ENCODE measurements at places on chromosomes 7 and 10.
A peak's percentile ranks its signal among the peaks of the same experiment; 100 is the strongest.

DNA sequence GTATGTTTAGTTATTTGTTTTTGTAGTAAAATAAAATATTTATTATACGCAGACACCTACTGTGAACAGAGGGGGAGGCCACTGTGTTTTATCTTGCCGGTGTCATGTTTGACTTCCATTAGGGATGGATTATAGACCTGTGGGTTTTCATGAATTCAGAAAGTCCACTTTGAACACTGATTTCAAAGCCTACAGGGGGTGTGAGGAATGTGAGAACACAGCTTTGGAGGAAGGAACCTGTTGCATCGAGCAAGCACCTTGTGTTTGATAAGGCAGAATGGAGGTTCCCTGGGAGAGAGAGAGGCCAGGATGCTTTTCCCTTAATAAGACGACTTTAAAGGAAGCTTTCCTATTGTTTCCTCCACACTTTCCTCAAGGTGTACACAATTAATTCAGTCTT lies 665.0 kb upstream of the MGMT start:
- no peak for DNase-seq

DNA sequence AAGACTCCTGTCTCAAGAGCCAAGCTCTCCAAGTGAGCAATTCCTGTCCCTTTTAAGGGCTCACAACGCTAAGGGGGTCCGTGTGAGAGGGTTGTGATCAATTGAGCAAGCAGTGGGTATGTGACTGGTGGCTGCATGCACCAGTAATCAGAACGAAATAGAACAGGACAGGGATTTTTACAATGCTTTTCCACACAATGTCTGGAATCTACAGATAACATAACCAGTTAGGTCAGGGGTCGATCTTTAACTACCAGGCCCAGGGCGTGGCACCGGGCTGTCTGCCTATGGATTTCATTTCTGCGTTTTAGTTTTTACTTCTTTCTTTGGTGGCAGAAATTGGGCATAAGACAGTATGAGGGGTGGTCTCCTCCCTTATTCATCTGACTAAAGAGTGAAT lies 54.9 kb upstream of the SP4 start:
- DNase-seq: no peak

GRCh38 chr10:123550675-123551096 lies 115.5 kb upstream of the GPR26 start:
- no peak for DNase-seq

DNA sequence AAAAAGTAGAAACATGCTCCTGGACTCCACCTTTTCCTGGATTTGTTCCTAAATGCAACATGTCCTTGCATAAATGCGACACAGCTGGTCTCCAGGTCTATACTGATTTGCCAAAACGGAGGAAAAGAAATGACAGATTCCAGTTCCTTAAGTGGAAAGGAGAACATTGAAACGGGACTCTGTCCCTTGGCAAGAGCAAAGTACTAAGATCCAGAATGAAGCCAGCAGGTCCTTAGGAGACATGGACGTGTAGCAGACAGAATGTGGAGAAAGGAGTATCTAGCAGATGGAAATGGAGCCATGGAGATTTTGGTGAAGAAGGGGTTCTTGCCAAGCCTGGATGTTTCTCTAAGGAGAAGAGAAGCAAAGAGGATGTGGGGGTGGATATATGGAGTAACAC lies 16.2 kb downstream of the PIP start:
- DNase-seq: no peak

- no peak for DNase-seq
Measured at GRCh38 chr7:78081344-78081743, 282.8 kb downstream of the PHTF2 start.

DNA sequence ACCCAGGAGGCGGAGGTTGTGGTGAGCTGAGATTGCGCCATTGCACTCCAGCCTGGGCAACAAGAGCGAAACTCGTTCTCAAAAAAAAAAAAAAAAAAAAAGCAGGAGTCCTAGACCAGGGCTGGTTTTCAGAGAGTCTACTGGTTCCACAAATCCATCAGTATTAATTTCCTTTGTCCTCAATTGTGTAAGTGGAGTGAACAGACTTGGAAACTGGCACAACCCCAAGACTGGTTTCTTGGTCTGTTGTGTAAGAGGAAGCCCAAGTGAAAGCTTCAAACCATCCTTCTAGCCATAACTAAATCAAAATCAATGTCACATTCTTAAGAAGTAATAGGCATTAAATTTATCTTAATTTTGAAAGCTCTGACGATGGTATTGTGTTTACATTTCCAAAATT lies 213.6 kb downstream of the DGKI start:
- DNase-seq: no peak

DNA sequence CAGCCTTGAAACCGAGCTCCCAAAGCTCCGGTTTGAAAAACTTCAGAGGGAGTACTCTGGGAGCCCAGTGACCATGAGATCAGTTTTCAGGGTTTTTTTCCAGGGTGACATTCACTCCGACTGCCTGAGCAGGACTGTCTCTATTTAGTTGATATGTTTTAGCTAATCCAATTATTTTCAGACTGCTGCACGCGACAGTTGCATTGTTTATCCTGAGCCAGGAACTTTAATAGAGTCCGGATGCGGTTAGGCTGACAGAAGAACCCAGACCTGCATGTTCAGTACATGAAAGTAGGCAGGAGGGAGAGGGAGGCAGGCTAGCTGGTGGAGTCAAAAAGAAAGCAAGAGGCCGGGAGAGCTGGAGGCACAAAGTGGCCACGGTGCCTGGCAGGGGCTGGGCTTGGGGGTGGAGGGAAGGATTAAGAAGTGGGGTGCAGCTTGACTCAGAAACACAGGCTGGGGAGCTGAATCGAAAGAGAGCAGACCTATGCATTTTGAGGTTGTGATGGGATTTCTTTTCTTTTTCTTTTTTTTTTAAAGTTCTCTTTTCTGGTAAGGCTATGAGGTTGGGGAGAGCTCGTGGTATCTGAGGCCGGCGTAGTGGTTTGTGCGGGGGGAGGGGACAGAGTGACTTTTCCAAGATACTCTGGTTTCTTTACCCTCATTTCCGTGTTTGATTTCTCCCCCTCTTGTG lies 5.7 kb downstream of the GATA3 start:
- no peak for DNase-seq

- DNase-seq: no peak
Measured at GRCh38 chr7:140672382-140673062, at the start of gene ADCK2. Gene ADCK2 (plus strand): TSS chr7:140672945. CDS start chr7:140673331, 386 bp downstream.

- DNase-seq: no peak
Measured at GRCh38 chr10:43058716-43059335, 18.0 kb upstream of the RET start.

- DNase-seq: no peak
Measured at GRCh38 chr10:25901199-25901598, 32.8 kb upstream of the MYO3A start.

DNA sequence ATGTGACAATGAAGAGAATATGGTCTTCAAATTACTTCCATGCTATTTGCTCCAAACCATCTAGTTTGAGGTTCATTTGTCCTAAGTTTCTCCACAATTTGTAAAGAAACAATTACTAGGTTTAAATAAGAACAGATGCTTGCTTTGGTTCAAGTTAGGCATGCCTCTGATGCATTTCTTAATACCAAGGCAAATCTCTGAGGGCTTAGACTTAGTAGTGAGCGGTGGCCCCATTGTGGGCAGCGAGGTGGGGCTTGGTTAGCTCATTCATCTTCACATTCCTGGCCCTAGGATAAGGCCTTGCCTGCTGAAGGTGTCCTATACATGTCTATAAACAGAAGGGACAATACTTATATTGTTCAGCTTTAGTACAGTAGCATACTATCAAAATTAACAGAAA lies 52.4 kb upstream of the RHEB start:
- no peak for DNase-seq

DNA sequence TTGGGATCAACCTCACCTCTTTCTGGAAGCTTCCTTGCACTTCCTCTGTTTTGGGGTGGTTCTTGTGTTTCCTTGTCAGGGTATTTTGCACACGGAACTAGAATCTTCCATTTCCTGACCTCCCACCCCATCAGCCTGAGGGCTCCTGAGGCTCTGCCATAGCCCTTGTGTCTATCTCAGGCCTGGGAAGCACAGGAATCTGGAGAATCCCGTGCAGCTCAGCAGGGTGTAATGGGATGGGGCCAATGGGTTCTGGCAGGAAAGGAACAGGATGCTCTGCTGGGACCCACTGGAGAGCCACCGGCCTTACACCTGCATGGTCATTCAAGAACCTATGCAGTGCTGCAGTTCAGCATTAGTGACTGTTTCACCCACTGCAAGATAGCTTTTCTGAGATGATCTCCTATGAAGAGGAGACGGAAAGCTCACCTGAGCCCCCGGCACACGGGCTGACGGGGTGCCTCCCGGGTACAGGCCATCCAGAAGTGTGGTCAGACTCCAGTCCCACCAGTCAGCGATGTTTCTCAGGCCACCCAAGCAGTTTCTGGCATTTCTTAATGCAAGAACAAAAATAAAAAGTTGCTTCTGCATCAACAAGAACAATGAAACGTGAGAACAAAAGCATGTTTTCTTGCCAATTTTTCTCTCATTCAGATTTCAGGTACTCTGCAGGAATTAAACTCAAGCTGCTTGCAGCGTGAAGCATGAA lies 133.2 kb downstream of the PKD1L1 start:
- no peak for DNase-seq

DNA sequence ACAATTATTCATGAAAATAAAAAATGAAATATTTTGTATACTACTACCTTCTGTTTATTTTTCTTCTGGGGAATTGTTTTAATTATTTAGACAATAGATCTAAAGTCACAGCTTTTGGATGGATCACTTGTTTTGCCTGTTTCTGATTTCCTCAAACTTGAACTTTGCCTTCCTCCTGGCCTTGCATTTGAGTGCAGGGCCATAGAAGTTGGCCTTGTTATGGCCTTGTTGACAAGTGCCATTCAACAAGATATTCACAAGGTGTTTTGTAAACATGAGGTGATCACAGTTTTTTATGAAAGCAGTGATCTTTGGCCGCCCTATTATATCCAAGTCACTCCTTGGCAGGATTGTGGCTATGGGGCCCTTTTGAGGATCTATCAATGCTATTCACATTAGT lies 4.6 kb downstream of the ZNF22 start:
- no peak for DNase-seq

DNA sequence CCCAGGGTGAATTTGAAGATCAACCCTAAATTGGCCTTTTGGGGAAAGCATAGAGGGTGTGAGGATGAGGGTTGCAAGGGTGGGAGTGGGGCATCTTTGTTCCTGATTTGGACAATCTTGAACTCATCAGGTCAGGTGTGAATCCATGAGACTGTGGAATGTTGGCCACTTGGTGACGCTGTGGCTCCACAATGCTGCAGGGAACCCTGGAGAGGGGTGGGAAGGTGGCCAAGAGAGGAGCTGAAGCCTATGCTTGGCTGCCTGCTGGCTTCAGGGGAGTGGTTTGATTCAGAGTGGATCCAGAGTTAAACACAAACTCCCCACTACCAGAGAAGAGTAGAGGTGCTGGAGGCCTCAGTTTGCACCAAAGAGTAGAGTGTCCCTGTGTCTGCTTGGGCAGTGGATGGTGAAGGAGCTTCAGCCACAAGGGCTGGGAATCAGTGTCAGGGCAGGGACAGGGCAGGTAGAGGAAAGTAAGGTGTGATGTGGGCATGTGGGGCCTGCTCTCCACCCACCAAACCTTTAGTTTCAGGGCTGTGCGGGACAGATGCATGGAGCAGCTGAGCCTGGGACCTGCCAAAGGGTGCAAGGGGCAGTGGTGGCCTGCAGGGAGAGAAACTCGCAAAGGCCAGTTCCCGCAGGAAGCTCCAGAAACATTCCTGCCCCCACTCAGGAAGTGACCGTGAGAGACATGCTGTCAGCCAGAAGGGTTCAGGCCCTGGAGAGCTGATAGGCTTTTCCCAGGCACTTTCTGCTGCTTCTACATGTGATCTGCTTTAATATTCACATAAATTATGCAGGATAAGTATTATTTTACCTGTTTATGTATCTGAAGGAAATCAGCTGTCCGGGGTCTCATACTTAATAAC lies 81.0 kb upstream of the PRSS58 start:
- no peak for DNase-seq

DNA sequence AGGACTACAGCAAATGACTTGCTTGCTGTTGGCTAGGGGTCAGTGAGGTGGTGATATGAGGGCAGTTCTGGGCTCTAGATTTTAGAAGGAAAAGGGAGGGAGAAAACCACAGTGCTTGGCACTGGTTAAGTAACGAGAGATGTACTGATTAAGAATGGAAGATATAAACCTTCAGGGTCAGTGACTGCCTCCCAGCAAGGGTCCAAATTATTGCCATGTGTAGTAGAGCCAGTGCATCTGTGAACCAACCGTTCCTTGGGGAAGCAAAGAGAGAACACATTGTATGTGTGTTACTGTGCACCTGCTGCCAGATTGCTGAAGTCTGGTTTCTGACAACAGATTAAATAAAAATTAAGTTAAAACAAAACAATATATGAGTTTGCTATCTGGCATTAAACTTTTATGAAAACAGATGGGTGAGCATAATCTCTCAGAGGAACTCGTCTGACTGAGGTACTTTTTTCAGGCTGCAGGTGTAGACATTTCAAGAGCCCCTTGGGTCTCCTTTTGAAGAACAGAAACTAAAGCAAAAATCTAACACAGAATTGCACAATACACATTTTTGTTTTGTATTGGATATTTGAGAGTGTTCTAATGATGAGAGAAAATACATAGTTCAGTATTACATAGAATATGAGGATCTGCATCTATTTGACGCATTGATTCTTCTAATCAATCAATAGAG lies 1120.6 kb downstream of the SORCS3 start:
- no peak for DNase-seq

DNA sequence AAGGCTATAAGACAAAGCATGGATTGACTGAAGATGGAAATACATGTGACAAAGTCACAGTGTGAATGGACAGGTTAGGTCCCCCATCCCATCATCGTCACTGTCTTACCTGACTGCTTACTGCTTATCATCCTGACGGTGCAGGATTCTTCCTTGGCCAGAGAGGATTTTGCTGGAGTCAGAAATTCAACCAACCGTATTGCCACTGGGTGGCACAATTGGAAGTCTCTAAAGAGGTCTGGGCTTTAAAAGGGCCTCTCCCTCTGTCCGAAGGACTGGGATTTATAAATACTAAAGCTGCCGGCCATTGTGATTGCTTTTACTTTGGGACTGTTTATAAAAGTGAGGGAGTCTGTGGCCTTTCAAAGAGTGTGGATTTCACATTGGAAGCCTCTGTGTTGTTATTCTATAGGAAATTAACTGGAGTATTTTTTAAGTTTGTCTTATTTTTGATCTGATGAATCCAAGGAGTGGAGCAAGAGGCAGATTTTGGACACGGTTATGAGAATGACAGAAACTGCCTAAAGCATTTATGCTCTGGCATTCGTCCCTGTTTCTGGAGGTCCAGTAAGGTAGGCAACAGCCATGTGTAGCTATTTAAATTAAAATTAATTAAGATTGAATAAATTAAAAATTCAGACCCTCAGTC lies 113.3 kb upstream of the CREB5 start:
- peak; percentile 13 for DNase-seq

- DNase-seq: no peak
Measured at GRCh38 chr7:138478499-138478908, 18.4 kb downstream of the TRIM24 start.
